NCI-H774 (cell line): ENCODE measurements at places on chromosomes 13 and 19.

GRCh38 chr19:9535934-9536333, 2.5 kb downstream of the ZNF426 start:
- no peak for DNase-seq

DNA sequence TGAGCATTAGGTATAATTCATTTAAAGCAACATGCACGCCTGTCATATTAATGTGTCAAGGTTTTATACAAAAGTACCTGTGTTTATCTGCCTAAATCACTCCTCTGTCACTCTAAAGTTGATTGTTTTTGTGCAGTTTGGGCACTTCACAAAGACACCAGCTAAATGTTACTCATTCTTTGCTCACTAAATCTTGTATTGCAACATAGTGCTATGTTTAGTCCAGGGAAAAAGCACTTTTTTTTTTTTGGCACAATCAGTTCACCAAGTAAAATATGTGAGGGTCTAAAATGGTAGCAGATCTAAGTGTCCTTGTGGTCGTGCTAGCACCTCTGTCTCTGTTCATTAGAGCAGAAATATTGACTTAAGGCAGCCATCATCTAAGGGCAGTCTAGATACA, 2526.7 kb upstream of the PCDH20 start:
- no peak for DNase-seq

GRCh38 chr13:97113231-97114001, 108.7 kb upstream of the MBNL2 start:
- peak; percentile 39 for DNase-seq

- DNase-seq = peak; percentile 75
Observed at GRCh38 chr19:57769345-57770131, at the start of gene ZNF586. TSS of gene ZNF586 (plus strand) at chr19:57769676. CDS start at chr19:57769843, 167 bp downstream.

- no peak for DNase-seq
Observed at GRCh38 chr19:15443838-15444237, 5.9 kb downstream of the WIZ start.

DNA sequence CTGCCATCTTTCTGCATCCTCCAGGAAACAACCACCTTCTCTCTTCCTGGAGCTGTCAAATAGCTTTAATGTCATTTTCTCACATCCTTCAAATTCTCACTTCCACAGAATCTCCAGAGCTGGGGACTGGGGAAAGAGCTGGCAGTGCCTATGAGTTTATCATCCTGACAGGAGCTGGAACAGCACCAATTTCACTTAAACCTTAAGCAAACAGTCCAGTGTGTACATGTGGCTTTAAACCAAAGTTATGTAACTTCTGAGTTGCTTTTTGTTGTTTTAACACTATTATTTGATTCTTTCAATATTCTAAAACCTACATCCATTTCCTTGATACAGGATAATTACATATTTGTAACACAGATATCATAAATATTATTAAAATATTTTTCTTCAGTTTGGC, 331.5 kb upstream of the ARGLU1 start:
- no peak for DNase-seq

- no peak for DNase-seq
Observed at GRCh38 chr13:33176526-33176925, 109.0 kb downstream of the STARD13 start.

DNA sequence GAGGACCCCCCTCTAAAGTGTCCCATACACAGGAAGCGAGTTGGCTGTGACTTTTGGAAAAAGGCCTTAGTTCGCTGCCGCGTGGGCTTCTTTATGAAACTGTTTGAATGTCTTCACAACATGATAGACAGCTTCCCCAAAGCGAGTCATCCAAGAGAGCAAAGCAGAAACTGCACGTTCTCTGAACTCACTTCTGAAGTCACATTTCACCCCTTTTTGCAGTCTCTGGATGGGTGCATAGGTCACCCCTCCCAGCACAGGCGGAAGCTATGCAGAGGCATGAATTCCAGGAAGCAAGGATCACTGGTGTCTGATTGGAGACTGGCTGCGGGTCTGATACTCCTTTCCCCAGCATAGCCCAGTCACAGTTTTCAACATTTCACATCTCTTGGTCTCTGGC, 10.6 kb downstream of the GPI start:
- no peak for DNase-seq

DNA sequence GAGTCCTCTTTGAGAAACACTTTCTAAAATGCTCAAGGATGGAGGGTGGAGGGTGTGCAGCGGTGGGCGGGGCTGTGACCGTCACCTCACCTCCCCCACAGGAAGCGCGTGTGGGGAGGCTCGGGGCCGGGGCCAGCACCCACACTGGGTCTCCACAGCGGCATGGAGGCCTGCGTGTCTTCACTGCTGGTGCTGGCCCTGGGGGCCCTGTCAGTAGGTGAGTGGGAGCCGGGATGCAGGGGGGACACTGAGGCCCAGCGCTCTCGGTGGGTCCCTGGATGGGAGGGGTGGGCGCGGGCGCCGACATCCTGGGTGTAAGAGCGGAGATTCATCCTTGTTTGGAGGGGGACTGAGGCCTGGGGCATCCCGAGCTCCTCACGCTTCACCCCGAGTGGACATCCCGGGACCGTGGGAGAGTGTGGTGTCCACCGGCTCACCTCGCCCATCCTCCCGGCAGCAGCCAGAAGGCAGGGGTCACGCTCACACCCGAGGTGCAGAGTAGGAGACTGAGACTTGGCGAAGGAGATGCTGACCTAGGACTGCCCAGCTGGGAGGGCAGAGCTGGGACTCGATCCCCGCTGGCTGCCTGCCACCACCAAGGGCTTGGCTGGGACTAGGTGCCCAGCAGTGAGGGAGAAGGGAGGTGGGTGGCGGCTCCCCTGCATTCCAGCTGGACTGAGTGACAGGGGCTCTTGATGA, at the start of gene GZMM:
TSS of gene GZMM (plus strand) at position 144 of the 699 bp plus-strand sequence. CDS start at position 163, 19 bp downstream.
- DNase-seq = no peak

DNA sequence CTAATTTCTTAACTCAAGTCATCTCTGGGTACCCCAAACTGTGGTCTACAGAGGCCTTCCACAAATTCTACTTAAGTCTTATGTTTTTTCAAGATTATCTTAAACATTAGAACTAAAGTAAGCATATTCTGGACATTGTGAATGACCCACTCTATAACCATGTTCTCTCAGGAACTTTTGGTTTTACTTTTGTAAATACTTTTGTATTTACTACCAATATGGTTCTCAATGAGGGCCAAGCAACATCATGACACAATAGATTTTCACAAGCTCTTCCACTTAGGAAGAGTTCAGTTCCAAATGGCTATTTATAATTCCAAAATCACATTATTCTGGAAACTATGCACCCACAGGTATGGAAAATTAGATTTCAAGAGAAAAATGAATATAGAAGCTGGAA, 10.8 kb downstream of the DIAPH3 start:
- no peak for DNase-seq

GRCh38 chr13:97540696-97541095, 106.7 kb downstream of the RAP2A start:
- DNase-seq = no peak

DNA sequence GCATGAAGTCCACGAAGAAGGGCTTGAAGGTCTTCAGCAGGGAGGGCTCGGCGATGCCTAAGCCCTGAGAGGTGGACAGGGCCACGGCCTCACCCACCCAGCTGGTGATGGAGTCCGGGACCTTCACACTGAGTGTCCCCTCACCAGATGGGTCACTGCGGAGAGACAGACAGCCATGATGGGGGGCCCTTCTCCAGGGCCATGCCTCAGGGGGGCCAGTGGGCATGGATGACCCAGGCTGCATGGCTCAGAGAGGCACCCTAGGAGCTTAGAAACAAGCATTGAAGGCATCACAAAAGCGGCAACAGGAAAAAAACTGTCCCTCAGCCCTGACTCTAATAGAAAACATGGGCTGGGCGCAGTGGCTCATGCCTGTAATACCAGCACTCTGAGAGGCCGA, 63.2 kb downstream of the F2RL3 start:
- no peak for DNase-seq

DNA sequence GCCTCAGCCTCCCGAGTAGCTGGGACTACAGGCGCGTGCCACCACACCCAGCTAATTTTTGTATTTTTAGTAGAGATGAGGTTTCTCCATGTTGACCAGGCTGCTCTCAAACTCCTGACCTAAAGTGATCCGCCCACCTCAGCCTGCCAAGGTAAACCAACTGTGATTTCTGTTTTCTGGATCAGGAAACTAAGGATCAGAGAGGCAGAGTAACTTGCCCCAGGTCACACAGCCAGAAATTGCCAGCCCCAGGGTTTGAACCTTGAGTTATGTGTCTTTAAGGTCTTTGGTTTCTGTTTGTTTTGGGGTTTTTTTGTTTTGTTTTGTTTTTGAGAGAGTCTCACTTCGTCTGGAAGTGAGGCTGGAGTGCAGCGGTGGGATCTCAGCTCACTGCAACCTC, 4.2 kb upstream of the PLIN3 start:
- DNase-seq = no peak

- DNase-seq = no peak
Observed at GRCh38 chr13:76758257-76758656, 127.9 kb downstream of the KCTD12 start.

- no peak for DNase-seq
Observed at GRCh38 chr19:6423499-6424194, 964 bp downstream of the KHSRP start.

DNA sequence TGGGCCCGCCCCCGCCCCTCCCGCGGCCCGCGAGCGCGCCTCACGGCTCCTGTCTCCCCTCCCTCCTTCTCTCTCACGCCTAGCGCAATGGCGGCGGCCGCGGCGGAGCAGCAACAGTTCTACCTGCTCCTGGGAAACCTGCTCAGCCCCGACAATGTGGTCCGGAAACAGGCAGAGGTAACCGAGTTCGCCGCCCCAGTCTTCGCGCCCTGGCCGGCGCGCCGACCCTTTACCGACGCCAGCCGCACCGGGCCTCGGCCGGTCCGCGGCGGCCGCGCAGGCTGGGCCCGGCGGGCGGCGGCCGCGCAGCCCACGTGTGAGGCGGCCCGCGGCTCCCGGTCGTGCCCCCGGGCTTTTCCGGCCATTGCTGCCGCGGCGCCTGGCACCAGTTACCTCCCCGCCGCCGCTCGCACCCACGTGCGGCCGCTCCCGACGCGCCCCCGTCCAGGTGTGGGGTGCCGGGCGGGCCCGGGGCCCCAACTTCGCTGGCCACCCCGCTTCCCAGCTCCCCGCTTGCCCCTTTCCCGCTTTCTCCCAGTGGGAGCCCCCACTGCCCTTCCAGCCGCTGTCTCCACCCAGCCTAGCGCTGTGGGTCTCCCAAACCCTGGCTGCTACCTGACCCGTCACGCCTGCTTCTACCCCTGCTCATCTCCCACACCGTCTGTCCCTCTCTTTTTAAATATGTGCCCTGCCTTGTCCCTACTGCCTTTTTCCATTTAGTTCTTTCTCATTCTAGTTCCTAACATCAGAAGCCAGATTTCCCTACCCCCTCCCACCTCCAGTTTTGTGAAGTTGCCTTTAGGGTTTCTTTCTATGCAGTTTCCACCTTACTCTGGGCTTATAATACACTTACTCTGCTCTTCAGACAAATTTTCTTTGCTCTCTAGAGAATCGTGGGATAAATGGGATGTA, 23.4 kb downstream of the IPO5 start:
- no peak for DNase-seq

DNA sequence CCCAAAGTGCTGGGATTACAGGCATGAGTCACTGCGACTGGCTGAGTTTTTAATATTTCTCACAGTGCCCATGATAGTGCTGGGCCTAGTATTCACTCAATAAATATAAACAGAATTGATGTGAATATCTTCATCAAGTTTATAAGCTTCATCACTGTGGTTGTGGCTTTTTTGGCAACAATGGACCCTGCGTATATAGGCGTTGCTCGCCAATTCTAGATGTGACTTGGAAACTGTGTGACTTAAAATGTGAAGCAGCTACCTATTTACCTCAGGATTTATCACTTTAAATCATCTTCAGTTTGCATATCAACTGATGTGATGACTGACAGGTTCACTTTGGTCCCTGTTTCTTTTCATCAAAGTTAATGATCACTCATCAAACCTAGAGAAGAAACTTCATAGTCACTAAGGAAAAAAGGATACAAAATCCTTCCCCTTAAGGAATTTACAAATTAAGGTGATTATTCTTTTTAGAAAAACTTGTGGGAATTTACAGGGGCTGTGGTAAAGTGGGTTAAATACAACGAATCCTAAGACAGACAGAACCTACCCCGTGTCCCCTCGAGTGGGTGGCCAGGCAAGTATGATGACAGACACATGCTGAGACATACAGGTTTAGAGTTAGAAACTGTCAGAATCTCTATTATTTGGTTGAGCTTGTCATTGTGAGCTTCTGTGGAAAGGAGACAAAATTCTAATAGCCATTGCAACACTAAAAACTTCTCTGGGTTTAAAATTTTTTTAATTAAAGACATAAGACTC, 101.3 kb downstream of the AKAP11 start:
- DNase-seq = no peak

GRCh38 chr19:7905859-7906258, 2.2 kb downstream of the MAP2K7 start:
- DNase-seq = no peak

DNA sequence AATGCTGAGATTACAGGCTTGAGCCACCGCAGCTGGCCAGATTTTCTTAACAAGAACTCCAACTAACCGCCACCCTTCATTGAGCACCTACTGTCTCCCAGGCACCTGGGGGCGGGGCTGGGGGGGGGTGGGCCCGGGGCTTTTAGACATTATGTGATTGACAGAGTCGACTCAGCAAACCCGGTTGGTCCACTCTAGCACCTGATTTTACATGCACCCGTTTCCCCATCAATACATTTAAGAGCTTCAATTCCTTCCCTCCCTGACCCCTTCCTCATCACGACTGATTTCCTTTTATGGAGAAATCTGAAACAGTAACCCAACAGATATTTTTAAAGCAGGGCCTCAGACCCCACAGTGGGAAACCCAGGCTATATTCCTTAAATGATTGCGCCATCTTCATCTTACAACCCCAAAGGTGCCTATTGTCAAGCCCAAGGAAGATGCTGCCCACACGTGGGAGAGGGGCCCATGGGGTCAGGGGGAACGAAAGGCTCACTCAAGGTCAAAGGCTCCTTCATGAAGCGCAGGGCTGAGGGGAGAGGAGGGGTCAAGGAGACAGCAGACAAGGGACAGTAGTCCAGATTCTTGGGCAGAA, 1.8 kb downstream of the INSR start:
- no peak for DNase-seq

DNA sequence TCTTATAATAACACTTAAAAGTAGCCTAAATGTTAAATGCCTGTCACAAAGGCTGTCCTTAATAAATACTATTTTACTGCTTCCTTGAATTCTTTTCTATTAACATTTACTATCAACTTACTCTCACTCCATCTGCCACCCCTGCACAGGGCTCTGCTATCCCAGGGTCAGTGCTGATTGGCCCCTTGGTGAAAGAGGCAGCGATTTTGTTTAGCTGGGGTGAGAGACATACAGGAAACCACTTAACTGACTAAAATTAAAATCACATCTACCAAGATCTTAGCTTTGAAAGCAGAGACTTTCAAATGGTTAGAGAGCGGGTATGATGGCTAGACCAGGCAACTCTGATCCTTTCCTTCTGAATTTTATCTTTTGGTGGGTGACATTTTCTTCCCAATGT, 149.9 kb upstream of the HTR2A start:
- DNase-seq = no peak

DNA sequence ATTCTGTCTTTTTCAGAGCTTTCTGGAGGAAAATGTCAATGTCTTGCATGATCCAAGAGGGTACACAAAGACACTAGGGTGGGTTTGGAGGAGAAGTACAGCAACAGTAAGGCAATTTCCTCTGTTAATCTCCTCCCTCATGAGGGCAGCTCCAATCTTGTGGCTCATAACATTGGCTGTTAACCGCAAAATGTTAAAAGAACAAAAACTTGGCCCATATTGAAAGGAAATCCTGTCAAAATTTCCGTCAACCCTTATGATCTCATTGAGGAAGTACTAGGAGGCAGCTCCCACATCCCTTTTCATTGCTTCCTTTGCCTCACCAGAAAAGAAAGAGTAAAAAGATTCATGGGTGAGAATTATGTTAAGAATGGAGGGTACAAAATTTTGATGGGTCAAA, 11.6 kb downstream of the OXGR1 start:
- DNase-seq = no peak

GRCh38 chr13:45598597-45598996, 16.9 kb downstream of the ERICH6B start:
- no peak for DNase-seq
